ENCODE measurements at places on chromosomes 16 and 17.

- DNase-seq, result peak; percentile 31
These were observed at the start of gene RIPOR1 for GRCh38 chr16:67528222-67528869. Gene RIPOR1, plus strand, starts transcription at chr16:67528829. Its CDS starts 9,618 bp downstream, at chr16:67538447.

- peak; percentile 83 for DNase-seq
These were observed 25.5 kb upstream of the RFFL start for GRCh38 chr17:35088881-35089585.

DNA sequence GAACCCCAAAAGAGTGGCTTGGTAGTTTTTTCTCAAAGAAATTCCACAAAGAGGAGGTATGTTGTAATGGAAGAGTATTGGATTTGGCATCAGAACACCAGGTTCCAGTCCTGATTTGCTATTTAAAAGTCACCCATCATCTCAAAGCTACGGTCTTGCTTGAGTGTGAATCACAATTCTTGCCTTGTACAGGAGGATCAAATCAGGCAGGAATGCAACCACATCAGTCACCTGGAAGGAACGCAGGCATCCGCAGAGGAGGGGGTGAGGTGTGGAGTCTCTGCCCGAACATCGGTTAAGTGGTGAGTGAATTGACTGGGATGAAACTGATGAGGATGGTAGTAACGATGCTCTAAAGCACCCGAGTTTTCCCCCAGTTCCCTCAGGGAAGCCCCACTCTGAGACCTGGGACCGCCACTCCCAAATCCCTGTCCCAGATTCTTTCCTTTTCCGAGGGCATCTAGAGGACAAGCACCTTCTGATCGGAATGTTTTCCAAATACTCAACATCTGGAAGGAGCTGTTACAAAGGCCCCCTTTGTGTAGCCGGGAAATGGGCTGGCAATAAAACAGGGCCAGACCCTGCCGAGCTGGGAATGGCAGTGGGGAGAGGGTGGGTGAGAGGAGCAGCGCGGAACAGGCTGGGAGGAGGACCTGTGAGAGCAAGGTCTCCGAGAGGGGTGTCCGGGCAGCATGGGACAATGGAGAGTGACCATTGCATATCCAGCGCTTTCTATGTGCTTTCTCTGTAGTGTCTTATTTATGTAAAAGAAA is 469.6 kb downstream of the SLC39A11 start:
- DNase-seq, result peak; percentile 33

- DNase-seq, result no peak
These were observed 3.8 kb upstream of the VAC14 start for GRCh38 chr16:70804734-70805169.

GRCh38 chr16:19718624-19718965 is 524 bp downstream of the IQCK start:
- no peak for DNase-seq
